ENCODE measurements at places on chromosomes 2 and 18.

- DNase-seq, result no peak
Measured at GRCh38 chr2:39120521-39120770, 405 bp downstream of the SOS1 start.

DNA sequence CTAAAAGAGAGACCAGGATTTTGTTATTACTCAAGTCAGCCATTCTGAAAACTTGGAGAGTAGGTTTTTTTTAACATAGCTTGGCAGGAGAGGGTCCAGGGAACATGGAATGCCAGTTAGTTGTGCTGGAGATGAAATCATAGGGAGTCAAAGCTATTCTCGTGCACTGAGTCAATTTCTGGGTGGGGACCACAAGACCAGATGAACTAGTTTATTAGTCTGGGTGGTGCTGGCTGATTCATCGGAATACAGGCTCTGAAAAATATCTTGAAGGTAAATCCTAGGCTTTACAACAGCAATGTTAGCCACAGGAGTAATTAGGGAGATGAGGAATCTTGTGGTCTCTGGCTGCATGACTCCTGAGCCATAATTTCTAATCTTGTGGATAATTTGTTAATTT lies 921.4 kb downstream of the TRIB2 start:
- no peak for DNase-seq

DNA sequence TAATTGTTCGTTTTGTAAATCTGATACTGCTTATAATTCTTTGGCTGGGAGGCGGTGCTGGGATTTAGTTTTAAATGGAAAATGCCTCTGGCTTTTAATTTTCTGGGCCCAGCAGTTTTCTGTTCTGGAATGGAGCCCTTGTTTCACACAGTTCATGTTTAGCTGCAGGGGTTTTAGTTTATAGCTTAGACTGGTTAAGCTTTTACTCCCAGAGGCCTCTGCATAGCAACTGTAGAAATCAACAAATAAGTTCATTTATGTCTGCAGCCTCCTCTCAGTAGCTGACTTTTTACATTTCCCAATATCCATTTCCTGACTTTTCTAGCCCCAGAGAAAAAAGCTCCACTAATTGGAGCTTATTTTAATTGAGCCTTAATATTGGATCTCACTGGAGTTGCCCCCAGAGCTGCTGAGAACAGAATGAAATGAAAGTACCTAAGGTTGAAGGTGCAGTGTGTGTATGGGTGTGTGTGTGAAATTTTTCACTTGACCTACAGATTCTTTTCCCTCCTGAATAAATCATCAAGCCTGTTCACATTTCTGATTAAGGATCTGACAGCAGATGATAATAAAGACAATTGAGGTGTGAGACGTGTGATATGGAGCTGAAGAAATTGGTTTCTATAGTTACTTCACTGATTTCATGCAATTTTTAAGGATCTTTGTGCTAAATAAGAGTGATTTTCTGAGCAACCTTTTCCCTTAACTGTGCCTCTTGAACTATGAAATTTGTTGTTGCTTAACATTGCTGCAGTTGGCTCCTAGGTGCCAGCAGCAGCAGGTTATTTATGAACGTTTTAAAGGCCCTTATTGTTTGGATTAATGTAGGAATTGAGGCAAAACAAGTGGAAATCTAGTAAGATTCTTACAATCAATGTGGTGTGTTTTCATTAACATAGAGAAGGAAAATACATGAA lies 109.6 kb downstream of the TAF4B start:
- no peak for DNase-seq

GRCh38 chr2:158996378-158996993 lies 28.0 kb downstream of the TANC1 start:
- no peak for DNase-seq

GRCh38 chr2:202721621-202722020 lies 86.9 kb downstream of the FAM117B start:
- no peak for DNase-seq

DNA sequence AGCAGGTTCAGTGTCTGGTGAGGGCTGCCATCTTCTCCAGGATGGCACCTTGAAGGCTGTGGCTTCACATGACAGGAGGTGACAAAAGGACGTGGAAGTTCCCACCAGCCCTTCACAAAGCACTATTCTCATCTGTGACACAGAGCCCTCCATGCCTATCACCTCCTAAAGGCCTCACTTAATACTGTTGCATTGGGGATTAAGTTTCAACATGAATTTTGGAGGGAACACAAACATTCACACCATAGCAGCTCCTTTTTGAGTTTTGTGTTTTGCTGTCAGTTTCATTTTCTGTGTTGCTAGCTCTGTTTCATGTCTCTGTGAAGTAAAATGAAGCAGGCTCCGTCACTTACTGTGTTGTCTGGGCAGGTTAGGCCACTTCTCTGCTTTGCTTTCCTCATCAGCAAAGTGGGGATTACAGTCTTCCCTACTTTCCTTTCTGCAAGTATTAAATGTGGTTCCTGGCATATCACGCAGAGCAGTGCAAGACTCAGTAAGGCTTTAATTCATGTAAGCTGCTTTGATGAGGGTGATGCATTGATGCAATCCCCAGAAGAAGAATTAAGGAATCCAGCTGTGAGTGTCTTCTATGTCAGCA lies 31.6 kb downstream of the LIMS1 start:
- no peak for DNase-seq

DNA sequence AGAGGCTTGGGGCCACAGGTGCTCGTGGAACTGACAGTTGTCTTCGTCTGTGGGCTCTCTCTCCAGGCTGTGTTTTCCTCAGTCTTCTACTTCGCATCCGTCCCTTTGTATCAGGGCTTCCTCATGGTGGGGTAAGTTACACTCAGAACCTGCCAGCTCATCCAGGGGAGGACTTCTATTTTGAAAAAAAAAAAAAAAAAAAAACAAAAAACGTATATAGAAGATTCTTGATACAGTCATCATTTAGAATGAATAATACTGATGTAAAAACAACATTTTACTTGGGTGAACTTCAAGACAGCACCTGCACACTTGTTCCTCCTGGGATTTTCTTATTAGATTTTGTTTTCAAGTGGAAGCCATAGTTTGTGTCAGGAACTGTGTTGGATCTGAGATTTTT lies 47.7 kb upstream of the NFATC1 start:
- DNase-seq, result no peak

- no peak for DNase-seq
Measured at GRCh38 chr2:161703863-161704262, 79.6 kb downstream of the SLC4A10 start.

DNA sequence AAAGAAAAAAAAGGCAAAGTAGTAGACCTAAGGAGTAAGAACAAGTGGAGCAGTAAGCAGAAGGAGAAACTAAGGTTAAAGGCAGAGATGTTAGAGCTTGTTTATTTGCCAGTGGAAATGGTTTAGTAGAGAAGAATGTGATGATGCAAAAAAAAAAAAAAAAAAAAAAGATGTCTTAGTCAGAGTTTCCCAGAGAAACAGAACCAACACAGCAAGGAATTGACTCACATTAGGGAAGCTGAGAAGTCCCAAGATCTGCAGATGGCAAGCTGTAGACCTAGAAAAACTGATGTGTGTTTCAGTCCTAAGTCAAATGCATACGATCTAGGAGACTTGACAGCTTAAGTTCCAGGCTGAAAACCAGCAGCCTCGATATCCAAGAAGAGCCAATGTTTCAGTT lies 1548.8 kb upstream of the LRRTM1 start:
- no peak for DNase-seq
